Effector CD4-positive, alpha-beta T cell (primary cell): ENCODE measurements at places on chromosomes 4 and X.

- no peak for DNase-seq
Measured at GRCh38 chrX:150086371-150086770, 148.1 kb upstream of the EOLA2 start.

GRCh38 chr4:184268584-184269160, 51.0 kb upstream of the ENPP6 start:
- no peak for DNase-seq

GRCh38 chrX:38312436-38312835, 14.9 kb downstream of the RPGR start:
- no peak for DNase-seq

GRCh38 chr4:129384974-129385373, 289.0 kb downstream of the C4orf33 start:
- no peak for DNase-seq

- no peak for DNase-seq
Measured at GRCh38 chr4:40731792-40732245, 17.9 kb upstream of the NSUN7 start.

DNA sequence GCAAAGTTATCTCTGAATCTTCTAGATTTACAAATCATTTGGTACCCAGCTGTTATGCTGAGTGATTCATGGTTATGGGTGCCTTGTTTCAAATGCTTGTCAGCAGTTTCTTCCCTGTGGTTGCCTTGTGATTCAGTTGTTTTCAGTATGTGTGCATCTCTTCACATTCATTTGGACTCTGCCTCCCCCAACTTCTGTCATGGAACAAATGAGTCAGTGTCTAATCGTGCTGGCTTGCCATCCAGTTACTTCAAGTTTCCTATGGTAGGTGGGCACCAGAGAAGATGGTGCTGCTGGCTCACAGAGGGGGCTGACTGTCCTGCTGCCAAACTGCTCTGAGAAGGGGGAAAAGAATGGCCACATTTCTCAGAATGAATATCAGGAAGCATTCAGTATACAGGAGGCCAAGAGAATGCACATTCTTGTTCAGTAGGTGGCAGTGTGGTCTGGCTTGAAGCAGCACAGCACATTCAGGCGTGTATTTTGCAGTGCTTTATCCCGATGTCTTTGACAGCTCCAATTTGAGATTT, 260.9 kb downstream of the GLUD2 start:
- DNase-seq = no peak

DNA sequence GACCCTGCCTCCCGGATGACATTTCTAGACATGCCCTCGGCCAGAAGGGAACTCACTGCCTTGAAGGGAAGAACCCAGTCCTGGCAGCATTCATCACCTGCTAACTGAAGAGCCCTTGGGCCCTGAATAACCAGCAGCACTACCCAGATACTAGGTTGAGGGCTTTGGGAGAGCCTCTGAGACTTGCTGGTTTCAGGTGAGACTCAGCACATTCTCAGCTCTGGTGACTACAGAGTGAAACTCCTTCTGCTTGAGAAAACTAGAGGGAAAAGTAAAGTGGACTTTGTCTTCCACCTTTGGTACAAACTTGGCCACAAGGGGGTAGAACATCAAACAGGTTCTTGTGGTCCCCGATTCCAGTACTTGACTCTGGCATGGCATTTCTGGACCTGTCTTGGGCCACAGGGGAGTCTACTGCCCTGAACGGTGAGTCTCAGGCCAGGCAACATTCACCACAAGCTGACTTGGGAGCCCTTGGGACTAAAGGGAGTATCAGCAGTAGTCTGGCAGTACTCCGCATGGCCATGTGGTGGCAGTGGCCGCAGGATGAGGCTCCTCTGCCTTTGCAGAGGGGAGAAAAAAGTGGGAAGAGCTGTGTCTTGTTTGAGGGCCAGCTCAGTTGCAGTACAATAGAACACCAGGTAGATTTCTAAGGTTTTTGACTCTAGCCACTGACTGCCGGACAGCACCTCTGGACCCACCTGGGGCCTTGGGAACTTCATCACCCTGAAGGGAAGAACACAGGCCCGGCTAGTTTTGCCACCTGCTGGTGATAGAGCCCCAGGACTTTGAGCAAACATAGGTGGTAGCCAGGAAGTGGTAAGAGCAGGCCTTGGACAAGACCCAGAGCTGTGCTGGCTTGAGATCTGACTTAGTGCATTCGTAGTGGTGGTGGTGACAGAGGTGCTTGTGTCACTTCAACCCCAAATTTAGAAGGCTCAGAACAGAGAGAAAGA, 414.8 kb downstream of the OPHN1 start:
- DNase-seq = no peak

GRCh38 chr4:67980512-67980911, 17.2 kb upstream of the TMPRSS11A start:
- DNase-seq = no peak

DNA sequence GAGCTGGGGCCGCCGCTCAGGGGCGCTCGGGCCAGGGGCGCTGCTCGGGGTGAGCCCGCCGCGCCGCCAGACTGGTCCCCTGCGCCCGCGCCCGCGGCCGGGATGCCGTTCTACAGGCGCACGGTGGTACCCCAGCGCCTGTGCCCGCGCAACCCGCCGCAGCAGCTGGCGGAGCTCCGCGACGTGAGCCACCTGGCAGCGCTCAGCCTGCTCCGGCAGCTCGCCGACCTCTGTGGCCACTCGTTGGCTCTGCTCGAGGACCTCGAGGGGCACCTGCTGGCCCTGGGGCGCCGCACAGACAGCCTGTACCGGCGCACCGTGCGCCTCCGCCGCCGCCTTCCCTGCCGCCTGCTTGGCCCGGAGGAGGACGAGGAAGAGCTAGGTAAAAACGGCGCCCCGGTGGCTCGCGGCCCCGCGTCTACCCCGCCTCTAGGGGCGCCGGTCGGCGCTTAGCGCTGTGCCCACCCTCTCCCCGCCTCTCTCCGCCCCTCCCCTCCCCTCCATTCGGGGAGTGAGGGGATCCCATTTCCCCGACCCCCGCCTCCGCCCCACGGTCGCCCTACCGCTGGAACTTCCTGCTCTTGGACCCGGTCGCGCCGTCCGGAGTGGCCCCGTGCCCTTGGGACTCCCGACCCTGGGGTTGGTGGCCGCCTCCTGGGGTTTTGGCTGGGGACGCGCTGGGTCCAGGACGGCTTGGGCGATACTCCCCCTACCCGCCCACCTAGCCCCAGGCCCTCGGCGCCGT, 513 bp downstream of the NHSL2 start:
- DNase-seq = no peak

- no peak for DNase-seq
Measured at GRCh38 chr4:105950701-105951100, 55.4 kb downstream of the NPNT start.

DNA sequence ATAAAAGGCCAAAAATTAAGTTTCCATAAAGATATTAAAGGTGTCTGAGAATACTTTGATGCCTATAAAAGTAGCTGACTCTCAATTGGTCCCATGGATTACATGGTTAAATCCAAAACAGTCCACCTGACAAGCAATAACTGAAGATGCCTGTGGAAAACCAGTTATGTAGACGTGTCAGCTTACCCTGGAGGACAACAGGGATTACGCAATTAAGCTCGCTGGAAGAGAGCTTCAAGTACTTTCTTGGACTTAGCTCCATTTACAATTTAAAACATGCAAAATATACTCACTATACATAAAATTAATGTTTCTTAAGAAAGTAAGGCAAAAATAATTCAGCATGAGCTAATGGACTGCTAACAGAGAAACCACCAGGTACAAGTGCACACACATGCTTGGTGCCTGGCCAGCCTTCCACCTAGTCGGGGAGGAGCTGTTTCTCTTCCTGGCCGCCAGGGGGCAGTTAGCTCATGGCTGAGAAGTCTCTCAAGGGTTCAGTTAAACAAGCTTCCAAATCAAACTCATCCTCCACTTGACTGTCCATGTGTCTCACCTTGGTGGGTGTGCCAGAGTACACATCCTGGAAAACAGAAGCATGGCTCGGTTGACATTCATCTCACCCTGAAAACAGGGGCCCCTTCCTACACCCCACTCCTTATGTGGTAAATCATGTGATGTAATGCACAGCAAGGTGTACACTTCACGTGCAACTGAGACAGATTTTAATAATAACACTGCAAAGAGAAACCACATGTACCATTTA, 9.2 kb upstream of the FAM53A start:
- DNase-seq = peak; percentile 74

GRCh38 chr4:102868153-102868780, 525 bp upstream of the CISD2 start:
- DNase-seq = peak; percentile 2

GRCh38 chr4:111991797-111992196, 153.5 kb upstream of the FAM241A start:
- no peak for DNase-seq

DNA sequence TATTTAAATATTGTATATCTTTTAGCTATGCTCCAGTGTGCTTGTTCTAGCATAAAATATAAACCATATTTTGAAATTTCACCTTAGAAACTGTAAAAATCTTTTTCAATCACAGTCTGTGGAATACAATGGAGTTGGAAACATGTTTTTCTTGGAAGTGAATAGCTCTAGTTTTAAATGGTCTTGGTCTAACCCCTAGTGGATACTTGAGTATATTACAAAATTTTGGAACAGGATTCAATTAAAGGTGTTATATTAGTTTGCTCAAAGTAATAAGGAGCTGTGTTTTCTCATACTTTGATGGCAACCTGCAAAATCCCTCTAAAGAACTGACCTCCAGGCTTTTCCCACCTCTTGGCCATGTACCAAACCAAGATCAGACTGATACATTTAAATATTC, 48.2 kb downstream of the STK26 start:
- no peak for DNase-seq

DNA sequence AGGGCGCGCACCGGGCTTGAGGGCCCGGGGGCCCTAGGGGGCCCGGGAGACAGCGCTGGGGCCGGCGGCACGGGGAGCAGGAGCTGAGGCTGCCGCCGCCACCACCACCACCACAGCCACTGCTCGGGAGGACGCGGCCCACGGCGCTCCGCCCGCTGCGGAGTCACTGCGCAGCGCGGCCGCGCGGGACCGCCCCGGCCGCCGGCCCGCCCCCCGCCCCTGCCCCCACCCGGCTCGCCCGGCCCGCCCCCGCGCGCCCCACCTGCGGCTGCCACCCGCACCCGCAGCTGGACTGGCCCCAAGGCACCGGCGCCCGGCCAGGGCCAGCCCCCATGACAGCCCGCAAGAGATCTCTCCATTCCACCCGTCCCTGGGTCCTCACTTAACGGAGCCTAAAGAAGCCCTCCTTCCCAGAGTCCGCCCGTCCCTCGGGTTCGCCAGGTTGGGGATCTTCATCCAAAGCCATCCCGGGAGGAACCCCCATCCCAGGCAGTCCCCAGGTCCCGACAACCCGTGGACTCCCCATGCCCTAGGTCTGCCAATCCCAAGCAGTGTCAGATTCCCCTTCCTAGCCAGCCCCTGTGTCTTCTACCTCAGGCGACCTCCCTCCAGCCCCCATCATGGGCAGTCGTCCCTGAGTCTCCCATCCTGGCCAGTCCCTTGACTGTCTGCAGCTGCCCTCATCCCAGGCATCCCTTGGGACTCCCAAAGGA, 40.0 kb upstream of the IQSEC2 start:
- no peak for DNase-seq

DNA sequence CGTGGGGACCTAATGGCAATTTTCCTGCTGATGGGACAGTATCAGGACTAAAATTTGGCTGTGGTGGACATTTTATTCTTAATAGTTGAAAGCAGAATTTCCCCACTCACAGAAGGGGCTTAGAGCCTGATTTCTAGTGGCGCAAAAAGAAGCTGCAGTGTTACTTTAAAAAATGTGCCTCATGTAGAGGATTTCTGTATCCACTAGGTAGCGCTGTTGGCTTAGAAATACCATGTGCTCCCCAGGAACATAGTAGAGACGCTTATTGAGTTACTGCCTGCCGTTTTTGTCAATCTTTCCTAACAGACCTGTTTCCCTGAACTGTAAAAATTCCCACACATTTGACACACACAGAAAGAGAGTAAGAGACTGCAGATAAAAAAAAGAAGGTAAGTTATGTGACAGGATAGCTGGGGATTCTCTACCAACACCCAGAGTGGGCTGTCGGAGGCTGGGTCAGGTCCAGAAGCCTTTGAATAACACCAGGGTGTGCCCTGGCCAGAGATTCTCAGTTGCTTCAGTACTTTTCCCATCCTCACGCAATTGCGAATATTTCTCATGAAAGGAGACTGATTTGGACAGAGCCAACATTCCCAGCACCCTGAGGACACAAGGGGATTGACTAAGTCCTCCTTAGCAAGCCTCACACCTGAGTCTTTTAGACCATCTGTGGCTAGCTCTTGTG, 88.4 kb downstream of the ZXDA start:
- DNase-seq = peak; percentile 22

- no peak for DNase-seq
Measured at GRCh38 chr4:181770971-181771370, 472.2 kb upstream of the TENM3 start.

DNA sequence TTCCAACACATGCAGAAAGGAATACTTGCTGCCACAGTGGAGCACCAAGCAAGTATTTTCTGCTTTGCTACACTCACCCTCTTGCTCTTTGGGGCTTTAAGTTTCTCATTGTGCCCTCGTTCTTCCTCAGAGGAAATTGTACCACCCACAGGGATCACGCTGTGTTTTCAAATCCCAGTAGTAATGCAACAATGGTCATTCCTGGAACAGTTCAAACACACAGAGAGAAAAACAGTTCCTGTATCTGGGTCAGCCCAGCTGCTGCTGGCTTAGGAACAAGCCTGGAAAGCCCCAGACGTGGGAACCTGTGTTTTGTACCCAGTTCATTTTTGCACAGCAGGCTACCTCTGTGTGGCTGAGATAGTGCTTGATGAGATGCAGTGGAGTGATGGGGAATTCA, 907.8 kb downstream of the STPG2 start:
- no peak for DNase-seq

GRCh38 chr4:127698789-127699200, 31.4 kb upstream of the SLC25A31 start:
- no peak for DNase-seq

GRCh38 chrX:47215291-47215900, 3.1 kb upstream of the CDK16 start:
- DNase-seq = no peak

GRCh38 chrX:8345473-8345872, 119.2 kb upstream of the VCX3B start:
- DNase-seq = no peak

DNA sequence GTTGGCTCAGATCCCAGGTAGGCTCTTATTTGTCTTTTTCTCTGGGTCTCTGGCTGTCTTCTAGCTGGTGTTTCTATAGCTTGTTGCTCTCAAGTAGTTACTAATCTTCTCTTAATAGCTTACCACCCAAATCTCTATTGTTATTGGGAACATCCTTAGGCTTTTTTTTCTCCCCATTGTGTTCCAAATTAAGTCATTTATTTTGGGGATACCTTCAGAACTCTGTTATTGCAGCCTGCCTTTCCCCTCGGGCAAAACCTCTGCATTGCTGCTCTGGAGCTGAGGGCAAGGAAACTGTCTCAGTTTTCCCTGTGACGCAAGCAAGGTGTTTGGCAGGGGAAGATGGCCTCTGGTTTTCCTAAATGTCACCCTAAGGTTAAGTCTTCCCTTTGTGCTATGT, 338.1 kb upstream of the ZCCHC13 start:
- no peak for DNase-seq
